ENCODE measurements at places on chromosomes 16 and 17.
A peak's percentile ranks its signal among the peaks of the same experiment; 100 is the strongest.

DNA sequence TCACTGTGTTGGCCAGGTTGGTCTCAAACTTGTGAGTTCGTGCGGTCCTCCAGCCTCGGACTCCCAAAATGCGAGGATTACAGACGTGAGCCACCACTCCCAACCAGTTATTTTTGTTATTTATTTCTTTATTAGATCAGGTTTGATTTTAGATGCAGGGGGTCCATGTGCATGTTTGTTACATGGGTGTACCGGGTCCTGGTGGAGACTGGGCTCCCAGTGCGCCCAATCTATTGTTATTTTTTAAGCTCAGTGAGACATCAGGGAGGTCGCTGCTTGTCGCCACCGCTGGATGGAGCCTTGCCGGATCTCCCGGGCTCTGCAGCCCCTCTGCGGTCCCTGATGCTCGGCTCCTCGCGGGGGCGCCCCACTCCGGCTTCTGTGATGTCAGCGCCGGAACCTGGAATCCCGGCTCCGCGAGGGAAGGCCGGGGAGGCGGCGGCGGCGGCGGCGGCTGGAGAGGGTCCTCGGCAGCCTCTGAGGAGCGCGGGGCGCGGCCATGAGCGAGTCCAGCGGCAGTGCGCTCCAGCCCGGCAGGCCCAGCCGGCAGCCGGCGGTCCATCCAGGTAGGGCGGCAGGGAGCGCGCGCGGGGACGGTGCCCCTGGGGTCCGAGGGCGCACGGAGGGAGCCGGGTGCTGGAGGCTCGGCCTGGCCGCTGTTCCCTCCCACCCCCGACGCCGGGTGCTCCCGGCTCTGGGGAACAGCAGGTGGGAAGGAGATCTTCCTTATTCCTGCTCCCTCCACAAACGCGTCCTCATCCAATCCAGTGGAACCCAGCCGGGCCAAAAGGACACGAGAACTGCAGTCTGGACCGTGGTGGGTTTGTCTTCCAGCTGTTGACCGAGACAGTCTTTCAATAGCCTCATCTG, at the start of gene TMC7:
TMC7 (plus strand) TSS at position 370 of the 870 bp plus-strand sequence; CDS start at position 500, 130 bp downstream.
- DNase-seq = peak; percentile 33

GRCh38 chr17:69605571-69605970, 191.1 kb downstream of the MAP2K6 start:
- DNase-seq = no peak

DNA sequence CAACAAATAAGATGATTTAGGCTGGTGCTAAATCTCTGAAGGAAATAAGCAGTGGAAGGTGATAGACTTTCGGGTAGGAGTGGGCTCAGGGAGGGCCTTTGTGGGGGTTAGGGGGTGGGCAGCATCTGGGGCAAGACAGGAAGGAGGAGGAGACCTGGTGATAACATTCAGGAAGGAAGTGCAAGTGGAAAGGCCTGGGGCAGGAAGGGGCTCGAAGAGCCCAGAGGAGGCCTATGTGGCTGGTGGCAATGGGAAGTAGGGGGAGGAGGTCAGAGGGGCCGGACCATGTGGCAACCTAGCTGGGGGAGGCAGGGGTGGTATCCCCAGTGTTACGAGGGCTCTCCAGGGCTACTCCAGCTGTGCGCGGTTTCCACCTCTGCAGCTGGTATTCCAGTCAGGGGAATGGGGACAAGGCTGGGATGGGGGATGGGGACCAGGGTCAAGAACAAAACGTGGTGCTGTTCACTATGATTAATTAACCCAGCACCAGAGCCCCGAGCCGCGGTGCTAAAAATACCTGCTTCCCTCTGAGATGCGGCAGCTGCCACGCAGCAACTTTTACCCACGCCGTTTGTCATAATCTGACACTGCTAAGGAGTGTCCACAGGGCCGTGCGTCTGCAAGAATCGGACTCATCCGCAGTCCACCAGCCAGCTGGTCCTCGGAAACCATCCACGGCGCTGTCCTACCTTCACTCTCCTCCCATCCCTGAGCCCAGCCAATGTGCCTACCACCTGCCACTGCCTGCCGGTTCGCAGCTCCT, 5.2 kb upstream of the CCDC182 start:
- no peak for DNase-seq

GRCh38 chr16:30736995-30737793, 11.0 kb upstream of the PHKG2 start:
- DNase-seq = no peak
